ENCODE measurements at places on chromosomes 12 and 14.

DNA sequence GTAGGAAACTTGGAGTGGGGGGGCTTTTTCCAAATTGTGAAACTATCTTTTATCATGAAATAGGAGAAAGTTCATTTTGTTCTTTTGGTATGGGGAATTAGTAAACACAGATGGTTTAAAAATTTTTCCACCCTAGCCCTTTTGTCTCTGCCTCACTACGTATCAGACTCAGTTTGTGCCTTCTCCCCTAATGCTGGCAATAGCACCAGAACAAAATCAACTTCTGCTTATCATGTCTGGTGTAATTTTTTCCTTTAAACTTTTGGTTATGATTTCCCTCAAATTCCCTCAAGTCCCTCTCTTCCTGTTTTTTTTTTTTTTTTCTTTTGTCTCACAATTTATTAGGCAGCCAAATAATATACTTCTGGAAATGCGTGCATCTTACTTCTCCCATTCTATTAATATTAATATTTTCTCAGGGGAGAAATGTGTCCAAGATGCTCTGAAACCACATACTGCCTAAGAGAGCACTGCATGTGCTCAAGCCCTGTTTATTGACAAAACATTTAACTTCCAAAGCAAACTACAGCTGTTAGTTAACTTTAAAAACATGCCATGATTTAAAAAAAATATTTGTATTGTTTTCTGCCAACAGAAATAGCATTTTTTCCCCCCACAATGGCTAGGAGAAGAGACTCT lies 35.4 kb downstream of the TESPA1 start:
- no peak for DNase-seq

GRCh38 chr14:88326352-88327103 lies 3.5 kb upstream of the KCNK10 start:
- DNase-seq = peak; percentile 12

GRCh38 chr12:40963751-40964150 lies 224.4 kb upstream of the PDZRN4 start:
- DNase-seq = no peak

DNA sequence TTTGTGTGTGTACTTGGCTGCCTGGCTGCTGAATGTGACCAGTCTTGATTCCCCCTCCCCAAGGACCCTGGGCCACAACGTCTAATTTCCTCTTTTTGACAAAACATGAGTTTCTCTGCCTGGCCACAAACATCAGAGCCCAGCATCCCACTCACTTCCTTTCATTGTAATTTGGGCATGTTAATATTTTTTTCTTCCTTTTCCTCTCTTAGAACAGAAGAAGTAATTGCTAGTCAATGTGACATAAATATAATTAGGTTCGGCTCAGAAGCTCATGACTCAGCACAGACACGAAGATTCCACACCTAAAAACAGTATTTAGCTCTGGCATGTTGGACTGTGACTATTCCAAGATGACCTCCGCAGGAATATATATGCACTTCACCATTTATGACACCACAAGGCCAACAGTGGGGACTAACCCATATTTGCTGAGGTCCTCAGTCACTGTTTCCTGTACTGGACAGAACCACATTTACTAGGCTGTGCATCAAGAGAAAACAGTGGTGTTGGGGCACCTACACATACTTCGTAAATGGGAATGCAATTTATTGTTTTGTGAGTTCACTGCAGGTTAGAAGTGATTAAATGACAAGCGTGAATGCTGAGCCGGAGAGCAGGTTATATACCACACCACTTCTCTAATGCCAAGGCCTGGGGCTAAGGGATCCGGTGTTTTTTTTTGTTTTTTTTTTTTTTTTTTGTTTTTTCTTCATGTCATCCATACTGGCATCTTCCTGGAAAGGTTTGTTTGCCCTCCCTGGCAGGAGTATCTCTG lies 4.2 kb downstream of the GSG1 start:
- no peak for DNase-seq

DNA sequence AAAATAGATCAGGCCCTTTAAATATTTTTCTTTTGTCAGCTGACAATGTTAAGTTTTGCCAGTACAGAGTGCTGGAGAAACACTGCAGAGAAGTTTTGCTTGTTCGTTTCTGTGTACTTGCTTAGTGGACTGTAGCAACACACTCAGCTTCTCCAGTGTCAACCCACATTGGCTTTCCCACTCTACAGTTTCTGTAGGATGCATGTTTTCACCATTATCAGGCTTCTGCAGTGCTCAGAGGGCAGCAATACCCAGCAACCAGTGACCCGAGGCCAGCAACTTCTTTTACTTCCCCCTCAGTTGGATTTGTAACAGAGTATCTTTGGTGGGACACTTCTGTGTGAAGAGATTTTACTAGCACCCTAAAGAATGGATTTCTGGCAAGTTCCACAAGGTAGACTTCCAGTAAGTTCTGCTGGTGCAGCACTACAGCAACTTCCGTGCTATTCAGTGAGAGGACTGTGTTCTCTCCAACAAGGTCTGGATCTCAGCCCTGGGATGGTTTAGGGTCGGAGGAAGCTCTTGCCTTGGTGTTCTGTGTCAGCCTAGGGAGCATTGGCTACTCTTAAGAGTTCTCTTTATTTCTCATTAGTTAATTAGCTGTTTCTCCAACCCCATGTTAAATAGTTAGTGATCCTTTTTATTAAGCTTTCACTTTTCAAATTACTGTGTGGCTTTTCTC lies 70.4 kb downstream of the FUT8 start:
- DNase-seq = no peak

GRCh38 chr14:72644038-72644437 lies 249.9 kb downstream of the DPF3 start:
- DNase-seq = no peak

GRCh38 chr14:105051182-105052109 lies 13.8 kb downstream of the GPR132 start:
- DNase-seq = no peak

GRCh38 chr14:104680806-104681688 lies 8.4 kb upstream of the INF2 start:
- DNase-seq = peak; percentile 90

GRCh38 chr14:32728976-32729375 lies 209.7 kb upstream of the NPAS3 start:
- no peak for DNase-seq

DNA sequence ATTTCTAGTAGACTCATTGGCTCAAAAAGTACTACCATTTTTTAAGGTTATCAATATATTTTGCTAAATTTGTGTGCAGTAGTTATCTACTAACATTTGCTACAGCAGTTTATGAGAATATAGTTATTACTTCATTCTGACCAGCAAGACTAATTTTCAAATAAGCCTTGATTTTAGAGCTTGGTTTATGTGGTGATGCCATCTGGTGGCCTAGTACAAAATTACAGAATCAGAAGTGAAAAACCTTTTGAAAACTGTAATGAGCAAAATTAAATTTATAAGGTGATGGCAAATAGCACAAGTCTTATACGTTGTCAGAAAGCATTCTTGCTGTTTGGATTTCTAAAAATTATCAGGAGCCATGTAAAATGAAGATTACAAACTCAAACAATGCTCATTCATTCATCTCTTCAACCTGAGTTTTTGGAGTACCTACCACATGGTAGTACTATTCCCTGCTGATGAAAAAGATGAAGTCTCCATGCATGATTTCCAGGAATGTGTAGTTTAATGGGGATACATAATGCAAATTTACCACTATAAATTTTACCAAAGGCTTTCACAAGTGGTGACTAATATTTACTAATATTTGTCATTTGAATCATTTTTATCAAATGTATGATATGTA lies 51.0 kb downstream of the MAGOHB start:
- peak; percentile 74 for DNase-seq

Data from foreskin fibroblast (primary cell).